ENCODE measurements at places on chromosomes 6 and 20. TPM values are rescaled to one million over a fixed set of nuclear protein-coding genes. Genes with fewer than 3 reads are reported as not detected.

DNA sequence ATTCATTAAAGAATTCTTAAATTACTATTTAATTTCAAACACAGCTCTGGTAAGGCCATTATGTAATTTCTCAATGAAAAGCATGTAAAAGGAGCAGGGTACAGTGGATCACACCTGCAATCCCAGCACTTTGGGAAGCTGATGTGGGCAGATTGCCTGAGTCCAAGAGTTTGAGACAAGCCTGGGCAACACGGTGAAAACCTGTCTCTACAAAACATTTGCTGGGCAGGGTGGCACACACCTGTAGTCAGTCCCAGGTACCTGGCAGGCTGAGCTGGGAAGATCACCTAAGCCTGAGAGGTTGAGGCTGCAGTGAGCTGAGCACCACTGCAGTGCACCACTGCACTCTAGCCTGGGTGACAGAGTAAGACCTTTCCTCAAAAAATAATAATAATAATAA lies 37.4 kb downstream of the MDN1 start:
- no peaks in the 10 kb centered on the region for H3K4me1 ChIP-seq
- no peak overlapping the region for H3K4me3 ChIP-seq
- H3K36me3 ChIP-seq, result no peaks in the 10 kb centered on the region
- no peak overlapping the region for H3K27ac ChIP-seq
- no peaks in the 10 kb centered on the region for H3K27me3 ChIP-seq

DNA sequence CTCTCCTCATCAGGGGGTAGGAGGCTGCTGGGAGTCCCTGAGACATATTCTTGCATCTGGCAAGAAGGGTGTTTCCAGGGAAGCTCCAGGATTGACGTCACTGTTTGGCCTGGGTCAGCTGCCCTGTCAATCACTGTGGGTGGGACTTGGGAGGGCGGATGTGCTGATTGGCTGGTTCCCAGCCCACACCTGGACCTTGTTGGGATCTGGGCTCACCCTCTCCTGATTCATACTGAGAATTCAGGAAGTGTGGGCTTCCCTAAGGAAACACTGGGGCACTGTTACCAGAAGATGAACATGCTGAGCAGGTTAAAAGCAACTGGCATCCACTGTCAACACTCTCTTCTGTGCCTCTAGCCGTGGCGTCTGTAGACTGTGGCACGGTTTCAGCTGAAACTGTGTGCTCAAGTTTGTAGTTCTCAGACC lies 36.5 kb downstream of the CDH26 start:
- H3K27me3 ChIP-seq, result no peaks in the 10 kb centered on the region
- DNase-seq, result peak; percentile 22
- no peak overlapping the region for H3K27ac ChIP-seq
- H3K36me3 ChIP-seq, result no peaks in the 10 kb centered on the region
- no peaks in the 10 kb centered on the region for H3K4me1 ChIP-seq
- H3K4me3 ChIP-seq, result no peak overlapping the region

- no peak for DNase-seq
- no peaks in the 10 kb centered on the region for H3K36me3 ChIP-seq
- H3K27me3 ChIP-seq, result no peaks in the 10 kb centered on the region
- no peak overlapping the region for H3K4me3 ChIP-seq
- H3K4me1 ChIP-seq, result no peaks in the 10 kb centered on the region
- no peak overlapping the region for H3K27ac ChIP-seq
These were observed 181.7 kb downstream of the WDR27 start for GRCh38 chr6:169520104-169520503.

DNA sequence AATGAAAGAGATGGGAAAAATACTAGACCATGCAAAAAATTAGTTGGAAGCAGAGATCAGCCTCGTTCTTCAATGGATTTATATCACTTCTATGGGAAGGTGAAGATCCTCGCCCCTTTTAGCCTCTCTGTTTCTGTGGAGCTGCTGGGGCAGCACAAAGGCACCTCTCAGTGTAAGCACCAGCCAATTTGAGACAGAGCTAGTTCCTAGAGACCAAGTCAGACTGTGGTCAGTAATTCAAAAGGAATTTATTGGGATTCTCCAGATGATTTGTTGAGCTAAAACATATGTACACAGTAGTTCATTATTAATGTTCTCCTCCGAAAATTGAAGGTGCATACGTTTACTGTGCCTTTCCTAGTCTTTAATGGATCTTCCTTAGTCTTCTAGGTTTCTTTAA lies 42.4 kb downstream of the SCGN start:
- no peak overlapping the region for H3K27ac ChIP-seq
- H3K4me3 ChIP-seq, result no peak overlapping the region
- H3K27me3 ChIP-seq, result no peaks in the 10 kb centered on the region
- no peaks in the 10 kb centered on the region for H3K36me3 ChIP-seq
- no peak for DNase-seq
- no peaks in the 10 kb centered on the region for H3K4me1 ChIP-seq

CALHM5 gene
- total RNA-seq, result 1.8 TPM

- DNase-seq, result no peak
- H3K36me3 ChIP-seq, result no peaks in the 10 kb centered on the region
- no peak overlapping the region for H3K4me3 ChIP-seq
- no peaks in the 10 kb centered on the region for H3K4me1 ChIP-seq
- no peaks in the 10 kb centered on the region for H3K27me3 ChIP-seq
These were observed 56.6 kb downstream of the MMUT start for GRCh38 chr6:49406250-49406970.

BCAS4 gene
- total RNA-seq, result 9.1 TPM

DNA sequence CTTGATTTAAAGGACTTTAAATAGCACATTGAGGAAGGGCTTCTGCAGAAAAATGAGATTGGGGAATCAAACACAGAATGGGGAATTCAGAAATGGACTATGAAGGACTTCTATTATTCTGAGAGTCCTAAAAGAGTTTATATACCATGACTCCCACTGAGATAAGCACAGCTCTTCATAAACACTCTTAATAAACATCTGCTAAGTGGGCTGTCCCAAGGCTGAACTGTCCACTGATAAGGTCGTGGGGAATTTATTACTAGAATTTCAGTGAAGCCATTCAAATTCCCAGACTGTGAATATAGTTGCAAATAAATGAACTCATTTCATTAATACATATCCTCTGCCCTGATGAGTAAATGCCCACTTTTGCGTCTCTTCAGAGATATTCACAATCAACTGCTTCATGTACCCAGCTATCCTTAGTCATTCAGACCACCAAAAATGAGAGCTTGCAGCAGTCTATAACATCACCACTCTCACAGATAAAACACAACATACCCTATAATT lies 468.2 kb upstream of the RUNX2 start:
- H3K27me3 ChIP-seq, result no peaks in the 10 kb centered on the region
- H3K36me3 ChIP-seq, result no peaks in the 10 kb centered on the region
- H3K4me1 ChIP-seq, result no peaks in the 10 kb centered on the region
- H3K27ac ChIP-seq, result no peak overlapping the region
- no peak overlapping the region for H3K4me3 ChIP-seq

DNA sequence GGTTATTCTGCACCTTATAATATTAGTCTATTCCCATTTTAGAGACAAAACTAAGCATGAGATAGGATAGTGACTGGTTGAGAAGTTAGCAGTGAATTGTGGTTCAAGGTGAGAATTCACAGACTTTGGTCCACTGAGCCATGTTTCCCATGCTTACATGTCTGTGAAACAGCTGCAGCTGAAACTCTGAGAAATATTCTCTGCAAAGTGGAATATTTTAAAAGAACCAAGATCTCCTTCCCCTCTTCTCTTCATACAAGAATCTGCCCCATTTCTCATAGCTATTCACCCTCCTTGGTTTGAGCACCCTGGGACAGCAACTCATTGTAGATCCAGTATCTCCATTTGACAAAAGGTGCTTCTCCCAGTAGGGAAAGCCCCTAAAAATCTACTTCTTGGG lies 70.2 kb upstream of the TMEM170B start:
- no peak for DNase-seq
- H3K4me1 ChIP-seq, result no peaks in the 10 kb centered on the region
- H3K27ac ChIP-seq, result no peak overlapping the region
- no peaks in the 10 kb centered on the region for H3K27me3 ChIP-seq
- H3K36me3 ChIP-seq, result no peaks in the 10 kb centered on the region
- no peak overlapping the region for H3K4me3 ChIP-seq

CHRNA4 gene
- total RNA-seq, result 0.21 TPM

RAET1E gene
- 0.55 TPM for total RNA-seq

- peak overlapping the region; percentile 56 for H3K27ac ChIP-seq
- H3K36me3 ChIP-seq, result no peaks in the 10 kb centered on the region
- no peaks in the 10 kb centered on the region for H3K27me3 ChIP-seq
- H3K4me3 ChIP-seq, result peak overlapping the region; percentile 47
- DNase-seq, result no peak
These were observed 50.9 kb upstream of the EZR start for GRCh38 chr6:158869826-158870648.

JPH2 gene
- 133 TPM for total RNA-seq

- H3K4me1 ChIP-seq, result no peaks in the 10 kb centered on the region
- H3K36me3 ChIP-seq, result no peaks in the 10 kb centered on the region
These were observed 12.0 kb downstream of the ZCCHC3 start for GRCh38 chr20:309306-309840.
